ENCODE measurements at places on chromosomes 12 and 14.

DNA sequence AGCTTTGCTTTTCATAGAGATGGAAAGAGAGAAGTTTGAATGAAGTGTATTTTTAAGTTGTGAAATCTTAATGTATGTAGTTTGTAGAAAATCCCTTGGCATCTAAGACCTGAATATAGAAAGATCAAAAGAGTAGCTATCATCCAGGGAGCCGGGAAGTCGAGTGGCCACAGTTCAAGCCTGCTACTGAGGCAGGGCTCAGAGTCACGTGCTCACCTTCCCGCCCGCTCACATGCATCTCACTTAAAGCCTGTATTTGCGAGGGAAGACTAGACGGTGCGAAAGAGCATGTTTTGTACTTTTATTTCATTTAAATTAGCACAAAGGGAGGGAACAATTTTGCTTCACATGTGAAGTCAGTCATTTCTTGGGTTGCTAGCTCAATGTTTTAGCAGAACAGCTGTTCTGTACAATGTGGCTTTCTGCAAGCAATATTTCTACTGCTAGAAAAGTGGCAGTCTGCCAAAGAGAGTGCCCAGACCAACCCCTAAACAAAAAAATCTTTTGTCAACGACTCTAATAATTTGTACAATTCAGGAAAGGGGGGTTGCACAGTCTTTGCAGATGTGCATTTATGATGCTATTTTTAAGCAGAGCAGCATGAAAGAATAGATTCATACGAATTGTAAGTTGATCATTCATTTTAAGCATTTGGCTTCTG, 290.7 kb downstream of the NPAS3 start:
- DNase-seq: no peak

GRCh38 chr12:56720731-56721151, 4.4 kb downstream of the NACA start:
- DNase-seq: no peak

- no peak for DNase-seq
Observed at GRCh38 chr14:100670017-100670752, 56.5 kb upstream of the DLK1 start.

GRCh38 chr14:76951166-76951565, 77.3 kb downstream of the IRF2BPL start:
- DNase-seq: no peak

DNA sequence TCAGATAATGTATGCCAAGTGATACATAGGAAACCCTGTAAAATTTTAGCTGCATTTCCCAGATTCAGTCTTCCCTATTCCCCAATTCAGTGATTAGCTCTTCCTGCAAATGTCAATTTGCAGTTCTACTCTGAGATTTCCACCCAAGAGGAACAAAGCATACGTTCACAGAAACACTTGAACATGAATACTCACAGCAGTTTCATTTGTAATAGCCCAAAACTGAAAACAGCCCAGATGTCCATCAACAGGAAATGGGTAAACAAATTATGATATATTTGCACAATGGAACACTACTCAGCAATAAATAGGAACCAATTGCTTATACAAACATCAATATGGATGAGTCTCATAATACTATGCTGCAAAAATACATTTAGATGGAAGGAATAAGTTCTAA, 194.2 kb downstream of the GXYLT1 start:
- no peak for DNase-seq

DNA sequence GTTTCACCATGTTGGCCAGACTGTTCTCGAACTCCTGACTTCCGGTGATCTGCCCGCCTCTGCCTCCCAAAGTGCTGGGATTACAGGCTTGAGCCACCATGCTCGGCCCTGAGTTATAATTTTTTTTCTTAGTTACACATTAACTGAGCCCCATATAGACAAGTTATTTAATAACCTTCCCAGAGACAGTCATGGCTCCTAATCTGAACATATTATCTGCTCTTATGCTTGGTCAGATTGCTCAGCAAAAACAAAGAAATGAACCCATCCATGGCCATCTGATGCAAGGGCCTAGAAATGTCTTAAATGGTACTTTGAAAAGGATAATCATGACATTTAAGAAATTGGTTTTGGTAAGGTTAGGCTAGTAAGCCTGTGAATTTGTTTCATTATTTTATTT, 13.0 kb downstream of the SAMD15 start:
- DNase-seq: no peak

- DNase-seq: no peak
Observed at GRCh38 chr12:104738331-104738730, 219.8 kb downstream of the SLC41A2 start.

DNA sequence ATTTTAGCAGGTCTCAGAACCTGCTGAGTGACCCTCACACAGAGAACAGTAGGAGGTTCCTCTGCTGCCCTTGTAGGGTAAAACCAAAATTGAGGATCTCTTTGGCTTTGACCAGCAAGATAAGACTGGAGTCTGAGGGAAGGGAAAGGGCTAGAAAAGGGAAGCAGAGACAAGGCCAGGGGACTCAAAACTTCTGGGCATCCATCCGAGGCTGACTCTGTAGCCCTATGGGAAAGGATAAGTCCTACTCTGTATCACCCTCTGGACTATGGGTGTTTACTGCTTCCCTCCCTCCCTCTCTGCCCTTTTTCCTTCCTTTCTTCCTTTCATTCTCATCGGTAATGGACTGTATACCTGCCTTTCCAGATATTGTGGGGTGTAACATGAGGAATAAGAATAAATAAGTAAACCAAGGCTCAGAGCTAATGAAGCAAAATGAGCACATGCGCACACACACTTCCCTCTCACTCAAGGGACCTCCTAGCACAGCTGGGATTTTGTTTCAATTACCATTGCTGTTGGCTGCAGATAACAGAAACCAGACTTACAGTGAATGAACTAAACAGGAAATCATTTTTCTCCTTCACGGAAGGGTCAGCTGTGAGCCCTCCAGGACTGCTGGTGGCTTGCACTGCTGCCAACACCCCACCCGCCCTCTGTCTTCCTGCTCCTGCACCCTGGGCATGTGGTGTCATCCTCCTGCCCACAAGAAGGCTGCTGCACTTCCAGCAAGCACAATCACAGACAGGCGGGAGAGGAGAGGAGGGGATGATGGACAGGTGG, 404.4 kb upstream of the CCDC196 start:
- no peak for DNase-seq

DNA sequence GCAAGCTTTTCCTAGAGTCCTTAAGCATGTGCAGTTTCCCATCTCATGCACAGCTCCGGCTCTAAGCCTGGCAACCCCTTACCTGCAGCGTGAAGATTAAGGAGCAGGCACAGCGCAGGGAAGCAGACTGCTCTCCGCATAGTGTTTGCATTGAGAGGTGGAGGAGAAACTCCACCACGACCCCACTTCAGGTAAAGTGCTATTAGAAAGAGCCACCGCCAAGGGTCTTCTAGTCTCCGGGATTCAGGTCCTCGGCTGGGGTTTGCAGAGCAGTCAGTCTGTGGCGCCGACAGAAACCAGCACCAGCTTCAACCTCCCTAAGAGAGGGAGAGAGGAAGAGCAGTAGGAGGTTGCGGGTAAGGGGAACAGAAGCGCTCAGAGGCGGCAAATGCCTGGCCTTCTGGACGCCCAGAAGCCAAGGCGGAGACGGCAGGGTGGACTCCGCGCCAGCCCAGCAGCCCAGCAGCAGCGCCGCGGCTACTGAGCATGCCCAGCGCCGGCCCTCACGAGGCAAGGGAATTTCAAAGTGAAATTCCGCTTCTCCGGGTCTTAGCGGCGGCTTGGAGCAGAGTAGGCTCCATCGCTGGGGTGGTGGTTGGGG, at the start of gene PTPRR:
Gene PTPRR (minus strand): TSS at position 488 of the 601 bp plus-strand sequence. CDS start 348 bp downstream, at position 140.
- no peak for DNase-seq

GRCh38 chr14:90451961-90452360, 55.1 kb downstream of the CALM1 start:
- no peak for DNase-seq

- no peak for DNase-seq
Observed at GRCh38 chr14:81390696-81391095, 9.4 kb downstream of the STON2 start.

DNA sequence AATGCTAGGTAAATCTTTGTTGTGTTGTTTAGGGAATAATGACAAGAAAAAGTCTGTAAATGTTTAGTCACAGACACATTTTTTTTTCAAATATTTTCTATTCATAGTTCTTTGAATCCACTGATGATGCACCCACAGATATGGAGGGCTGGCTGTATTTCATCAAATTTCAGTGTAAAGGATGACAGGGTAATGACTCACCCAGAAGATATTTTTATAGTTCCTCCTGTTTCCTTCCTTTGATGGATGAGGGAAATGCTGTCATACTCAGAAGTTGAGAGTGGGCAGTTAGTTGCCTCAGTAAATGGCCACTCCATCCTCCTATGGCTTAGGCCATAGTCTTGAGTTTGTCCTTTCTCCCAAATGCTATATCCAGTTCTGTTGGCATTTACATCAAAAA, 76.9 kb upstream of the REP15 start:
- DNase-seq: no peak

DNA sequence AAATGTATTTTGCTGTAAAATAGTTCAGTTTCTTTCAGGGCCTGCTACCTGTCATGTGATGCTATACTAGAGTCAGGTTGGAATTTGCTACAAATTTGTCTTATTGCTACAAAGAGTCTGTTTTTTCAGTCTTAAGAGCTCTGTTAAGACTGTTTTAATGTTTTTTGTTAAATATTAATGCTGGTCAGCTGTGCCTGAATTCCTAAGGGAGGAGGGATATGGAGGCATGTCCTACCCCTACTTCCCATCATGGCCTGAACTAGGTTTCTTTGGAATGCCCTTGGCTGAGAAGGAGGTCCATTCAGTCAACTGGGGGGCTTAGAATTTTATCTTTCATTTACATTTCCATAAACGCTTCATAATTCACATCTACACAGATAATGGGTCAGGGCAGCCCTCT, 30.0 kb downstream of the IQSEC3 start:
- DNase-seq: no peak

GRCh38 chr14:79376557-79376956, 834.7 kb downstream of the DIO2 start:
- no peak for DNase-seq

GRCh38 chr14:61832783-61833182, 70.6 kb downstream of the SNAPC1 start:
- no peak for DNase-seq

DNA sequence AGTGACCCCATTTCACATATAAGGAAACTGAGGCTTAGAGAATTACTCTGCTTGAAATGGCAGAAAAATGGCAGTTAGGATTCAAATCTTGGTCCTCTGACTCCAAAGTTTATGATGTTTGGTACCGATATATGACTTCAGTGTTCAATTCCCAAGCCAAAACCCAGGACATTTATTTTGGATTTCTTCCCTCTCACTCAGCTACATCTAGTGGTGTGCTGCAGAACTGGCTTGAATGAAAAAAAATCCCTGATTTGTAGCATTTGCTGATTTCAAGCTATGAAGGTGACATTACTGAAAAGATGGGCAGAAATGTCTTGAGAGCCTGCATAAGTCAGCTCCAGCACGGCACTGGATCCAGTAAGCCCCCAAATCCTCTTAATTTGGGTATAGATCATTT, 106.4 kb downstream of the EFCAB11 start:
- DNase-seq: no peak

- no peak for DNase-seq
Observed at GRCh38 chr12:86198696-86199444, 57.3 kb downstream of the MGAT4C start.

DNA sequence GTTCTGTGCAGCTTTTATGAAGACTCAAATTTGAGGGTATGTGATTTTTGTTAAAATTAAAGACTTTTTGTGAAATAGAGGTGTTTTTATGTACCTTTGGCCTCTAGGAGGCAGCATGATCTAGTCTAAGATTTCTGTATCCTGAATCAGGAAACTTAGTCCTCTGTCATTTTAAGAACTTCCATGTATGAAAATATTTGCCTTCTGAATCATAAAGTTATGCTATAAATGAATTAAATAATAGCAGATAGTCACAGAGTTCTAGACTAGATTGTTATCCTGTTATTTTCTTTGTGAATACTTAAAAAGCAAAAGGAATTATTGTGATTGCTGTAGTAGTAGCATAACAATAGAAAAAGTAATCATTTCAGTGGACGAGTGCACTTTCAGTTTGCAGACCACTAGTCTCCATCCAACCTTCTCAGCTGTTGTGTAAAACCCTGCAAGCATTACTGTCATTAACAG, 56.3 kb downstream of the FGD4 start:
- peak; percentile 83 for DNase-seq

DNA sequence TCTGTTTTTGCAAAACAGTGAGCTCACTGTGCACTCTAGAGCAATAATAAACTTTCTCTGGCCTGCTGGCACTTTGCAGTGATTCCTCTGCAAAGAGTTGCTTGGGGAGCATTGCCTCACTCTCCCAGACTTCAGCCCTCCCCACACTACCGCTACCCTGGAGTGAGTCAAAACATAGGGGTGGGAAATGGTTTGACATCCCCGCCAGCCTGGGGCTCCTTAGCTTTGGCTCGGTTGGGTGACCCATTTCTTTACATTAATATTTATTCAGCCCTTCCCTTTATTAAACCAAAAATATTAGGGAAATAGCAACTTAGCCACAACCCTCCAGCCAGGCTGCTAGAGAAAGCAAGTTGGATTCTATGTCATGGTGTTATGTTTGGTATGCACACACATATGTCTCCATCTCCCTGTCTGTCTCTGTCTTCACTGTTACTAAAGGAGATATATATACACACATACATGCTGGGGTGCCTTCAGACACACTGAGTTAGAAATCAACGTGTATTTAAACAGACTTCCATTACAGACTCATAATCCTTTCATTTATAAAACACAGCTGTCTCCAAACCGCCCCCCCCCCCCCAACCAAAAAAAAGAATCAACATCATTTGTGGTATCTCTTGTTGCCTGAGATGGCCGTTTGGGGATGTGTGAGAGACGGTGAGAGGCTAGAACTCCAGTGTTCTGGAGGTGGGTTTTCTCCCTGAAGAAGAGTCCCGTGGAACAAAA, 3.4 kb upstream of the IRF2BPL start:
- no peak for DNase-seq

GRCh38 chr12:122057769-122058168, 20.8 kb upstream of the MLXIP start:
- DNase-seq: no peak

DNA sequence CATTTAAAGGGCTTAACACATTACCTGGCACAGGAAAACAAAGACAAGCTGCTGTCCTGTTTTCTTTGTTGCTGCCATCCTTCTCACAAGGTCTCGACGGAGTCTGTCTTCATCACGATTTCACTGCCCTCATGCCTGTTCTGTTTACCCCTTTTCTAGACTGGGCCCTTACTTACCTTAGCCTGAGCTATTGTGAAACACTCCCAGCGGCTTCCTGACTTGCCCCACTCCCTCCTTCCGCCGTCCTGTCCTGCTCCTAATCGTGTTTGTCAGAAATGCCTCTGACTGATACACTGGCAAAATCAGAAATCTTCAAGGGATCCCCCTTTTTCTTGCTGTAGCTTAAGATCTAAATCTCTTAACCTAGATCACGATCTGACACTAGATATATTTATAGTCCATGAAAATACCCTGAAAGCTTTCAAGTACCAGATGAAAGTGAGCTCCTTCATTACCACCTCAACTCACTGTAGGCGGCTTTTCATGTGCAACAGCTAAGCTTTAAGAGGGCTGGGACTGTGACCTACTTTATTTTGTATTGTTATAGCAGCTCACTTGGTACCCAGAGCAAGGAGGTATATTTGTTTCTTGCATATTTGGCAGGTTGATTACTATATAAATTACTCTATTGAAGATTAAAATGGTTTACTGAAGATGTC, 32.1 kb downstream of the TECPR2 start:
- no peak for DNase-seq

- DNase-seq: no peak
Observed at GRCh38 chr14:34124585-34124984, 173.7 kb upstream of the EGLN3 start.
